ENCODE measurements at places on chromosomes 3 and 15.
A peak's percentile ranks its signal among the peaks of the same experiment; 100 is the strongest.

- DNase-seq: no peak
These were observed 185.9 kb downstream of the SUCLG2 start for GRCh38 chr3:67468511-67468910.

GRCh38 chr15:70767667-70768066 lies 4.3 kb upstream of the UACA start:
- no peak for DNase-seq

DNA sequence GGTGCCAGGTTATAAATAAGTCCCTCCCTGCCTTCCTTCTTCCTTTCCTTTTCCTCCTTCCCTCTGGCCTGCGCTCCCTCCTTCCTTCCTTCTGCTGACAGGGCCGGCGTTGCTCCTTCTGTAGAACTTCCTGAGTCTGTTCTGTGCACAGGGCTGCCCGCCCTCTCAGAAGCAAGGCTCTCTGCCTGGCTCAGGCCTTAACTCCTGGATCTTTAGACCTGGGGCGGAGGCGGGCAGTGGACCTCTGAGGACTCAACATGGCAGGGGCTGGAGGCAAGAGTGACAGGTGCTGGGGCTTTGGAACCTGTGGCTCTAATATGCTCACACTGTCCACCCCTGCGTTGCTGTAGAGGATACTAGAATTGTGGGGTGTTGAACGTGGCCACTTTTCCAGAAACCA lies 86.4 kb upstream of the SEC13 start:
- no peak for DNase-seq

DNA sequence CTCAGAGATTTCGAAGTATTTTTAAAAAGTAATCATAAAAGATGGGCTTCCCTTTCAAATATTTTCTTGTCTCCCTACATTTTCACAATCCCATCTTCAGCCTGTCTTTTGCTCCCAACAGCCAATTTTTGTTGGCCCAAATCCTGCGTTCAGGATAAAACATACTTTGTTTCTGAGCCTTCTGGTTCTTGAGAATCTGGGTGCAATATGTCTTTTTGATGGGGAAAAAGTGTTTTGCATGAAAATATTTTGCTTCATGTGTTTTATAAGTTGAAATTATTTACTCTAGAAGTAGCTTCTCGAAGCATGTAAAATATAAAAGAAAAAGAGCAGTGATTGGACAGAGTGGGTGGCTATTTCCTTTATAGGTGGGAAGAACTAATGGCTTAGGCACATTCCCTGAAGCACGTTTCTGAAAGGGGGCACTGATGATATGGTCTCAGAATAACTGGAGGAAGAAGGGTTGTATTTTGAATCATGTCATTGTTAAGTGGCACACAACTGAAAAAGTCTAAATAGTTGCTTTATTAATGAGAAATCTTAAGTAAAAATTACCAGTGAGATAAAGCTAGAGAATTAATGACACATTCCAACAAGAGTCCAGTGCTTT lies 3.9 kb downstream of the UNC13C start:
- DNase-seq: no peak

GRCh38 chr3:12986521-12986920 lies 86.7 kb downstream of the IQSEC1 start:
- no peak for DNase-seq

DNA sequence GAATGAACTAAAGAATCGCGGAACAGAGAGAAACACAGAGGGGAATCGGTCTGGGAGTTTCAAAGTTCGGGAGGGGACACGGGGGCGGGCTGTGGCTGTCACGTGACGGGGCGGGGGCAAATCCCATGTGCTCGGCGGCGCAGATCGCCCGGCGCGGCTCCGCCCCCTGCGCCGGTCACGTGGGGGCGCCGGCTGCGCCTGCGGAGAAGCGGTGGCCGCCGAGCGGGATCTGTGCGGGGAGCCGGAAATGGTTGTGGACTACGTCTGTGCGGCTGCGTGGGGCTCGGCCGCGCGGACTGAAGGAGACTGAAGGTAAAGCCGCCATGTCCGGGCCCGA lies at the start of gene EIF4G1:
Gene EIF4G1, plus strand, starts transcription at position 244 of the 337 bp plus-strand sequence. CDS start 1,191 bp downstream, outside the sequence.
- peak; percentile 63 for DNase-seq

DNA sequence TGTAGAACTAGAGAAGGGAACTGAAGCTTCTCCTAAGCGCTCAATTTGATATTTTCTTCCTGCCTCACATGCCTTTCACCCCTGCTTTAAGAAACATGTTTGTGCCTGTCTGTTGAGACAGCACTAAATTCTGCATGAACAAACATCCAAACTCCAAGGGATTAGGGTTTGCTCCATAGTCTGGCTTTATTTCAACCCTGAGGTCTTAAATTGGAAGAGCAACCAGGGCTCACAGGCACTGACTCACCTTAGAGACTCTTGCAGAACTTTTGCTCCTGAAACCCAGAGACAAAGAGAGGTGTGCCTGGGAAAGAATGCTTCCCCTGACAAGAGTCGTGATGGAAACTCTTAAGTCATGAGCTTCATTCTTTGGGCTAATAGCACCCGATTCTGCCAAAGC lies 393.9 kb upstream of the MCTP2 start:
- DNase-seq: no peak

DNA sequence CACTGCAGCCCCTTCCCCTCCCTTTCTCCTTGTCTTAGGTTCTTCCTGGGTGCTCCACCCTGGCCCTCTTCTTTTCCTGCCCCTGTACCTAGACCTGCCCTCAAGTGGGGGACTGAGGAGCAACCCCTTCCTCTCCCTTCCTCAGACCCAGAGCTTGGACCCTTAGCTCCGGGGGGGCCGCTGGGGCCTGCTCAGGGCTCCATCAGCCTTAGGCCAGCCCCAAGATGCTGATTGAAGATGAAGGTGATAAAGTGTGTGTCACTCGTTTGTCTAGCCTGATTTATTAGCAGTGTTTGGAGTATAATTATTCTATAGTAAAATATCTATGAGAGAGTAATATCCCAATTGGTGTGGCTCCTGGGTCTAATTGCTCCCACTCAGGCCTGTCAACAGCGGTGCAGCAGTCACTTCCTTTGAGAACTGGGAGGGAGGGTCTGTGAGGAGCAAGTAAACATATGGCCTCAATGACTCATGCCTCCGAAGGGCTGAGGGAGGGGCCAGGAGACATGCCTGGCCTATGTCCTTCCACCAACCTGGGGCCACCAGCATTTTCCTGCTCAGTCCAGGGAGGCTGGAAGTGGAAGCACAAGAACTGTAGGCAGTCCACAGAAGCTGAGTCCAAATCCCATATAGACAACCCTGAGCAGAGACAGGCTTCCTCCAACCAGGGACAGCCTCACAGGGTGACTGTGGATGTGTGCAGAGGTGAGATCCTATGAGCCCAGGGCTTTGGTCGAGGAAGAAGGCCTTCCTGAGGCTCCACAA lies 123.2 kb downstream of the DNAJB8 start:
- DNase-seq: peak; percentile 30

DNA sequence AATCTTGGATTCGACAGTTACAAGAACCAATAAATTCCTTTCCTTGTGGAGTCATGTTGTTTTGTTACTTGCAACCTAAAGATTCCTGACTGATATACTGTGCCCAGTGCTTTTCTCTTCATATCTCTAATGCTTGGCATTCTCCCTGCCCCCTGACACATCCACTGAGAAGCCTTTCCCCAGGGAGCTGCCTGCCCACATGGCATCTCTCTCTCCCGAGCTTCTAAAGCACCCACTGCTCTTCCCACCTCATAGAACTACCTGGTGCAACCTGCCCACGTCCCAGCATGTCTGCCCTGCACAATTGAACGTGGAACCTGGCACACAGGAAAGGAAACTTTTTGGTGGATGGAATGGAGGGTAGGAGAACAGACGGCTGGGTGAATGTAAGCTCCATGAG lies 6.8 kb downstream of the CYP8B1 start:
- no peak for DNase-seq

DNA sequence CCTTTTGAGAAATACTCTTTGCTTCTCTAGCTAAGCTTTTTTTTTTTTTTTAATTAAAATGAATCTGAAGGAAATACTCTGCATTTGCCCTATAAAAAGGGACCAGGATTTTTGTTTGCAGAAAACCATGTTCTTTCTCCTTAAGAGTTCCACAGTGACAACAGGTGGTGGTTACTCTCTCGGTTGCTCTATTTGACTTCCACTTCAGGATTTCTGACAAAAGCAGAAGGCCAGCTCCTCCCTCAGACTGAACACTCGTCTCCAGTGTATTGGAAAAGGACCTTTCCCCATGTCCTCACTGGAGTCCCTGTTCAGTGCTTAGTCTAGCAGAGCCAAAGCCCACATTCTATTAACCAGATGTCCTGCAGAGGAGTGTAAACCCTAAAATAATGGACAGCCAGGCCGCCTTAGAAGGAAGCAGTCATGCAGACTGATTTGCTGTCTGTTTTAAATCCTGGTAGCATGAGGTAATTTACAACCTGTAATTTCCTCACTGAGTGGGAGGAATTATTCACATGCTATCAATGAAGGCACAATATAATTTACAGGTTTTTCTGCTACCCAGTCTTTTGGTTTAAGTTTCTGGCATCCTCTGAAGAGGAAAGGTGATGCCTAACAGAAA lies 599.3 kb downstream of the PYDC2 start:
- peak; percentile 93 for DNase-seq

DNA sequence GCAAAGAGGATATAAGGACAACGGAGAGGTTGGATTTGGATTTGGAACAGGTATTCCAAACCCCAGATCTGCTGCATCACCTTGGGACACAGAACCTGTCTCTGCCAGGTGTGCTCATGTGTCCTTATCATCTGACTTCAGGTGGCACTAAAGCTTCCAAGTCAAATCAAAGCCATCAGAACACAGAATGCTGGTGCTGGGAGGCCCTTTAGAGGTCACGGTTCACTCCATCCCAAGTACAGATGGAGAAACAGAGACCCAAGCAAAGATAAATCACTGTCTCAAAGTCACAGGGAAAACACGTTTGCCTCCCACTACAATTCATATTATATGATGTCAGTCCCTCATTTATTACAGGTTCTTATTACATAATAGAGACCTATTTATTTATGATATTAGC lies 72.8 kb downstream of the HES1 start:
- DNase-seq: no peak

All from NCI-H2029 treated with DMSO at 0.1 percent for 48 hours (cell line).